ENCODE measurements at places on chromosomes 7 and 10.
A peak's percentile ranks its signal among the peaks of the same experiment; 100 is the strongest.

DNA sequence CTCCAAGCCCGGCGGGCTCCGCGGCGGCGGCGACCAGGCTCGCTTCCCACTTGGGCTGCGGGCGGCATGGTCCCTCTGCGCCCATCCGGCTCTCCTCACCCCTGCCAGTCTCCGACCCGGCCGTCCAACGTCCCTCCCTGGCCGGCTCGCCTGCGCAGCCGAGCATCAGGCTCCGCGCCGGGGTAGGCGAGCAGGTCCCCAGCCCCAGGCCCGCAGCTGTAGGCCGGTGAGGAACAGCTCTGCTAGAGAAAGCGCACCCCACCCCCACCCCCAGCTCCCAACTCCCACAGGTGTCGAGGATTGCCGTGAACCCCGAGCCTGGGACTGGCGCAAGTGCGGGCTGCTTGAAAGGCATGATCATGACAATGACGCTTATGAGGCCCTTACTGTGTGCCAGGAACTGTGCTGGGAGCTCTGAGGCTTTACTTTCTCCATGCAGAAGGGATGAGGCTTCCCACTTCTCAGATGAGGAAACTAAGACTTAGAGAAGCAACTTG is 20.8 kb upstream of the PAX2 start:
- no peak for DNase-seq

DNA sequence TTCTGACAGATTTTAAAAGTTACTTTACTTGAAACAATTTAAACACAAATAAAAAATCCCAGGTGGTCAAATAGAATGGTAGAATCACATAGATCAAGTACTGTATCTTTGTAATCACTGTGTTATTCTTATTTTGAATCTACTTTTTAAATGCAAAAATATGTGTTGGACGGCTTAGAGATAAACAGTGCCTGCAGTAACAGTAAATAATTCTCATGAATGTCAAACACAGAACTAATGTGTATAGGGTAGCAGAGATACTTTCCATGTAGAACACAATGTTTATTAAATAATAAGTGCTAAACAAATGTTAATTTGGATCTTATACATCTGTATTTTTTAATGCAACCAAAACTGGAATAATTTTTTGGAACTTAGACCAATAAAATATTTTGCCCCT is 1199.4 kb downstream of the SORCS1 start:
- DNase-seq: no peak

- DNase-seq: no peak
Observed at GRCh38 chr7:54995166-54995565, 23.7 kb upstream of the EGFR start.

GRCh38 chr7:93249491-93250148 is 17.5 kb downstream of the VPS50 start:
- no peak for DNase-seq

- DNase-seq: no peak
Observed at GRCh38 chr7:41047211-41047610, 655.7 kb downstream of the INHBA start.

DNA sequence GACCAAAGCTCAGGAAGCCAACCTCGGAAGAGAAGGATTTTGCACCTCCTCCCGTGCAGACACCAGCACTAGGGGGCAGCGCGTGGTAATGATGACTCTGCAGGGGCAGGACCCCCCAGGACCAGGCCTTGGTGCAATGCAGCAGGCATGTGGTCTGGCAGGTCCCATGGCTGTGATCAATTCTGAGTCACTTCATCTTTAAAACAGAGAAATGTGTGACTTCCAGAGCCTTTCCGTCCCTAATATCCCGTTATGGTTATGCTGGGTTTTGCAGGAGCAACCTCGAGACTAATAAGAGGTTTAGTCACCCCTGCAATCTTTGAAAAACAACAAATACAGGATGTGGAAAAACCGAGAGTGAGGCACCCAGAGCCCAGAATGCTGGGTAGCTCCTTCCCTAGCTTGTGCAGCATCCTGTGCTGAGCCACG is 30.2 kb upstream of the GJD4 start:
- DNase-seq: no peak

DNA sequence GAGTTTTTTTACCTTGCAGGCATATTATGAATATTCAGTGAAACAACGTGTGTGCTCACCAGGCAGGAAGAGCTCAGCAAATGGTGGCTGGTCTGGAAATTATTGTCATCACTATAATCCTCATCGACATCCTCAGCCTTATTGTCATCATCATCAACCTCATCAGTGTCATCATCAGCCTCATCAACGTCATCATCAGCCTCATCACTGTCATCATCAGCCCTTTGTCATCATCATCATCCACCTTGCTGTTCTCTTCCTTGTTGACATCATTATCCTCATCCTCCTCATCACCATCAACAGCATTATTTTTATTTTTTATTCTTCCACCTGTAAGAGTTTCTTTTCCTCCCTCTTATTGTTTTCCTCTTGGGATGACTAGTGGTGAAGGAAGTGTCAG is 142.3 kb upstream of the GPR26 start:
- no peak for DNase-seq

- DNase-seq: no peak
Observed at GRCh38 chr7:4030346-4030950, 651.6 kb upstream of the FOXK1 start.

DNA sequence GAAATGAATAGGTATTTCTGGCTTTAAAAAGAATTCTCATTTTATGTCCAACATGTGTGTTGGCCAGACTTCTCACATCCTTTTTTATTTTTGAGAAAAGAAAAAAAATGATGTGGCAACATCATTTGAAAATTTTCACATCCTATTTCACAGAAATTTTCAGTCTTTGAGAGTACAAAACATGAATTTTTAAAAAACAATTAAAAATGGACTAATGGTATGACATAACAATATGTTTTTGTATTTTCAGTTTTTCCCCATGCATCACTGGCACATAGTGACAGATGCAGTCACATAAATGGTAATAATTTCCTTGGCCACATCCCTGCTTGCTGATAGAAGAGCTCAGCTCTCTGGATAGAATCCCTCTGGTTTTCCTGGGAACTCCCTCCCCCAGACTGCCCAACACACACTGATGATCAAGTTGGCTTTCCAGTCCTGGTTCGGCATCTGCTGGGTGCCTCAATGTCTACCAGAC is 188.5 kb upstream of the AGR3 start:
- no peak for DNase-seq

DNA sequence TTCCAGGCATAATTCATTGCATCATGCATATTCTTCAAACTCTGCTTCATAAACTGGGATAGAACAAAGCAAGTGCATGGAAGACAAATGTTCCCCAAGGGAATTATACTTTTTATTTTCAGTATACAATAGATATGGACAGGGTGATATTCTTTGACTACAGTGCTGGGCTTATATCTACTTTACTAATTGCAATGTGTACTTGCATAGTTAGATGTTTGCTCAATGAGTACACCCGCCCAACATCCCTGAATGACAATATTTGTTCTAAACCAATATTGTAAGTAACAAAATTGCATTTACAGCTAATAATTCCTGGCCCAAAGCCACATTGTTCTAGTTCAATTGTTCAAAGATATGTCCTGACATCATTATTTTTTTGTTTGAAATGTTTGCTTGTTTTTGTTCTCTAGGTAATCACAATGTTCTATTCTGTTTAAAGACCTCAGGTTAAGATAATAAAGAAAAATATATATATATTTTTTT is 171.4 kb downstream of the PTN start:
- DNase-seq: no peak

DNA sequence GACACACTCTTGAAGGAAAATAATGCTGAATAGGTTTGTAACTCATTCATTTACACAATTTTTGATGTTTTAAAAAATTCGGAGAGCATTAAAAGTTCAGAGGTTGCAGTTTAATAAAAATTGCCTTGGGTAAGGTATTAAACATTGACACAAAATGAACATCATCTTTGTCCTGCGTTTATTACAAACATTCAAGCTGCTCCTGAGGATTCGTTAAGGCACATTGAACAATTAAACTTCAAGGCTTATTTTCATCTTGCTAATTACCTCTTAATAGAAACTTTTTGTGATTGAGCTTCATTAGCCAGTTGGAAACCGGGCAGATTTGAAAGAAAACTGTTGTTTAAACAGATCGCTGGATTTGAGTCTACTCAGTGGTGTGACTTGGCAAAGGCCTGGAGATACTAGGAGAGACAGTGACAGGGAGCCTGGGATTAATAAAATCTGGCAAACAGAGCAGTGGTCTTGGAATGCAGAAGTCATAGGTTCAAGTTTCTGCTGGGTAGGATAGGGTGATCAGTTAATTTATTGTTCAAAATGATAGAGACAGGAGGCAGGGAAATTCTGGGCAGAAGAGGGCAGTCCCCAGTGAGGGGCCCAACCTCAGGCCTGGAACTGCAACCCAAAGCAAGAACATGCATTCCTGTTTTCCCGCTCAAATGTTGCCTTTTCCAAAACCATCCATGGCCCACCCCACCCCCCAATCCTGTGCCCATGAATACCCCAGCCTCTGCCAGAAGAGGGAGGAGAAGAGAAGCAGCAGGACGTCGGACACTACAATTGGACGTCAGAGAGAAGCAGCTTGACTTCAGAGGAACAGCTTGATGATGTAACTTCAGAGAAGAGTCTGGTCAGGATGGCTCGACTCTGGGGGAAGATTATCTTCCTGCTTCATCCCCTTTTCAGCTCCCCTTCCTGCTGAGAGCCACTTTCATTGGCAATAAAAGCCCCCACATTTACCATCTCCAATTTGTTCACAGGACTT is 43.5 kb upstream of the SLC35G1 start:
- no peak for DNase-seq

DNA sequence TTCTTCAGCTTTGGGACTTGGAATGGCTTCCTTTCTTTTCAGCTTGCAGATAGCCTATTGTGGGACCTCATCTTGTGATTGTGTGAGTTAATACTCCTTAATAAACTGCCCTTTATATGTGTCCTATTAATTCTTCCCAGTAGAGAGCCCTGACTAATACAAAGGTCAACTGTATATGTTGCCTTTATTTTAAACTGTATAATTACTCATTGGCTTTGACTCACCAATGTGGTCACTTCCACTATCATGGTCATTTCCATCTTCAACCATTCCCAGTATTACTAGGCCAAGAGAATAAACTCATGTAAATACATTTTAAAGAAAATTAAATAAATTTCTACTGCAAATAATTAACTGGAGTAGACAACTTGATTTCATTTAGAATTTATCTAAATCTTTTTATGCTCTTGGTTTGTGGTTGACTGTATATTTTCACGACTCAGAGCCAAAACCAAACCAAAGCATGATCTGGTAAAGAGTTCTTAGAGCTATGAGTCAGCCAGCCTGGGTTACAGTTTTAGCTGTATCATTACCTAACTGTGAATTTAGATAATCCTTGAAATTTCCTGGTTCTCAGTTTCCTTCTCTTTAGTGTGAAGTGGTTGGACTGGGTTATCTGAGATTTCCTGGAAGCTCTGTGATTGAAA is 188.4 kb downstream of the PPP1R3A start:
- DNase-seq: no peak

GRCh38 chr10:102007796-102008195 is 48.2 kb downstream of the ARMH3 start:
- DNase-seq: peak; percentile 33
